ENCODE measurements at places on chromosomes 12 and 14.

DNA sequence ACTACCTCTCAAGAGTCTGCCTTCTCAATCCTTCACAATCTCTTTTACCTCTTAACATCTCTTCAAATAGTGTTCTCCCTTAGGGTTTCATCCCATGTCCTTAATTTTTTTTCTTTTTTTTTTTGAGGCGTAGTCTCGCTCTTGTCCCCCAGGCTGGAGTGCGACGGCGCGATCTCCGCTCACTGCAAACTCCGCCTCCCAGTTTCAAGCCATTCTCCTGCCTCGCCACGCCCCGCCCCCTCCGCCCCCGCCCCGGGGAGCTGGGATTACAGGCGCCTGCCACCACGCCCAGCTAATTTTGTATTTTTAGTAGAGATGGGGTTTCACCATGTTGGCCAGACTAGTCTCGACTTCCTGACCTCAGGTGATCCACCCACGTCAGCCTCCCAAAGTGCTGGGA, 7.0 kb upstream of the BCAT1 start:
- DNase-seq: no peak

DNA sequence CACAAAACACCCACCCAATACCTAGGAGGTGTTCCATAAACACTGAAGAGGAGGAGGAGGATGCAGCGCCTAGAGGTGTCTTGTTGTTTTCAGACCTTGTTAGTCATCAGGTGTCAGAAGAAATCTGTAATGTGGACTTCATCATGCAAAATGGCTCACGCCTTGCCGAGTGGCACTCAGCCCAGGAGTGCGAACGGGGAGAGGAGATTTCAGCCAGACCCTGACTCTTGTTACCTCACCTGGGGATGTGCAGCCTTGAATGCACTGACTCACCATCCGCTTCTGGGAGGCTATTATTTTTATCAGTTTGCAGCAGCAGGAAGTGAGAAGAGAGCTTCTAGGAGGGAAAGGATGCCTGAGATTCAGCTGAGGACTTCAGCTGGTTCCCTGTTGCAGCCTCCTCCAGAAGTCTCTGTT, 48.2 kb upstream of the PLXNC1 start:
- no peak for DNase-seq

DNA sequence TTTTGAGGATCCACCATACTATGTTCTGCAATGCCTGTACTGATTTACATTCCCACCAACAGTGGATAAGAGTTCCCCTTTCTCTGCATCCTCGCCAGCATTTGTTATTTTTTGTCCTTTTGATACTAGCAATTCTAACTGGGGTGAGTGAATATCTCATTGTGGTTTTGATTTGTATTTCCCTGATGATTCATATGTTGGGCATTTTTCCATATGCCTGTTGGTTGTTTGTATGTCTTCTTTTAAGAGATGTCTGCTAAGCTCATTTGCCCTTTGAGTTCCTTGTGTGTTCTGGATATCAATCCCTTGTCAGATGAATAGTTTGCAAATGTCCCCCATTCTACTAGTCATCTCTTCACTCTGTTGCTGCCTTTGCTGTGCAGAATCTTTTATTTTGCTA, 49.0 kb upstream of the MSRB3 start:
- DNase-seq: no peak

GRCh38 chr12:67452119-67452805, 183.1 kb downstream of the CAND1 start:
- no peak for DNase-seq

DNA sequence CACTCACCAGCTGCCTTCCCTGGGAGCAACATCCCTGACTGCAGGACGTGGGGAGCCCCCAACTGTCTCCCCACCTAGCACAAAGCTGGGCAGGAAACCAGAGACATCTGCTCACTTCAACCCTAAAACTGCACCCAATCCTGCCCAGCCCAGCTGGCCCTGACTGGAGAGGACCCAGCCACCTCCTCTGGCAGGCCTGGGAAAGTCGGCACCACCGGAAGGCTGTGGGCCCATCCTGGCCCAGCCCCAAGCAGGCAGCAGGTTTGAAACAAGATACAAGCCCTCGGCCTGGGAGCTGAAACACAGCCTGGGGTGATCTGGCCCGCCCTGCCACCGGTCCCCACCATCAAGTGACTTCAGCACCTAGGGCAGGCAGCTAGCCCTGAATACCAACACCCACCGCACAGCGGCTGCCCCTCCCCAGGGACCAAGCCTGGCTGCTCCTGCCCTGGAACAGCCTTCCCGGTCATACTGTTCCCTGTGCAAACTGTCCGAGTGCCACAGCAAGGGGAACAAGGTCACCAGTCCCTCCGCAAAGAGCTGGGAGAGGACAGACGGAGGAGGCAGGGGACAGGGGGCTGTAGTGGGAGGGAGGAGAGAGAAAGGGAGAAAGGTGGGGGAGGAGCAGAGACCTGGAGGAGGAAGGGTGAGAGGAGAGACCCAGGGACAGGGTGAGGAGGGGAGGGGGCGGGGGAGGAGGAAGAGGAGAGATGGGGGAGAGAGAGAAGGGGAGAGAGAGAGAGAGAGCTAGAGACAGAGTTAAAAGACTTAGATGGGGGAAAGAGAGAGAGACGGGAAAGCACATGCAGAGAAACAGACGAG, 115.7 kb downstream of the RFLNA start:
- DNase-seq: peak; percentile 73

GRCh38 chr12:94418517-94418916, 41.1 kb downstream of the CEP83 start:
- DNase-seq: no peak

GRCh38 chr12:92612611-92613010, 90.2 kb upstream of the PLEKHG7 start:
- no peak for DNase-seq
